ENCODE measurements at places on chromosomes 13 and 19. TPM values are rescaled to one million over a fixed set of nuclear protein-coding genes. Genes with fewer than 3 reads are reported as not detected.

DNA sequence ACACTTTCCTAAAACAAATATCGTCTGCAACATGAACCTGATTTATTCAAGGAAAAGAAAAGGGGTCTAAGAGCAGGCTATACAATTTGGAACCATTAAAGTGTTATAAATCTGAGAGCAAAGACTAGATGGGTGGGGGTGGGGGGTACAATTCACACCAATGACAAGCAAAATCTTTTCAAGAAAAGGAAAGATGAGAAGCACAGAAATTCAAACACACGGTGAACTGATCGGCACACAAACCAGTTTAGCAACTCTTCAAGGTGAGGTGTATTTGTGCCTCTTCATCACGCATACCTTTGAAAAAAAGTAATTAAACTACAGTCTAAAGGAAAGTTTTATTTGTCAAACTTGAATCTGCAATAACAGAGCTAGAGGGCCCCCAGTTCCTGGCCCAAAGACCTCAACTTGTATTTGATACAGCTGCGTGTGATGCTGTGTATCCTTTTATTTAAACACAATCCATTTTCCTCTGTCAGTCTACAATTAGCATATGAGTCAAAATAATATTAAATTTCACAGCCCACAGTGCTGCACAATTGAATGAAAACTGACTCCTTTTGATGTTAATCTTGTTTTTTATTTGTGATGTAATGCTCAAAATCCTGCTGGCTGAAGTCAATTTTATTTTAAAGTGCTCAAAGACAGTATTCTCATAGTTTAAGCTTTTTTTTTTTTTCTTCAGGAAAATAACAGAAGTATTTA, 14.2 kb downstream of the EFNB2 start:
- no peaks in the 10 kb centered on the region for H3K4me1 ChIP-seq
- DNase-seq, result no peak
- H3K27ac ChIP-seq, result no peak overlapping the region
- no peaks in the 10 kb centered on the region for H3K27me3 ChIP-seq
- no peaks in the 10 kb centered on the region for H3K36me3 ChIP-seq
- no peak overlapping the region for H3K4me3 ChIP-seq

DNA sequence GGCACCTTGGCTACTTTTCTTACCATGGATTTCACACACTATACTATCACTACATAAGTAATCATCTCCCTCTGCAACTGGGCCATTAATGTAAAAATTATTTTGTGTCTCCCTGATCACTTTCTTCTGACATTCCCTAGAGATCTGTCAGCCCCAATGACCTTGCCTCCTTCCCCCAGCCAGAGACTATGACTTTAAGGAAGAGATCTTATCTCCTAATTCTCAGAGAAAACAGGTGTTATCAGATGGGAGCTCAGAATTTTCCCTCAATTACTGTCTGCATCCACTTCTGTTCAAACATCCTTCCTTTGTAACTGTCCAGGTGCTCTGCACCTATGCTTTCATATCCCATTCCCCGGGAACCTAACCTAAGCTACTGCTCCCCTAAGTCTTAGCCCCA, 397.5 kb downstream of the DIAPH3 start:
- no peak overlapping the region for H3K27ac ChIP-seq
- H3K27me3 ChIP-seq, result no peaks in the 10 kb centered on the region
- no peak overlapping the region for H3K4me3 ChIP-seq
- H3K4me1 ChIP-seq, result no peaks in the 10 kb centered on the region
- no peak for DNase-seq

DNA sequence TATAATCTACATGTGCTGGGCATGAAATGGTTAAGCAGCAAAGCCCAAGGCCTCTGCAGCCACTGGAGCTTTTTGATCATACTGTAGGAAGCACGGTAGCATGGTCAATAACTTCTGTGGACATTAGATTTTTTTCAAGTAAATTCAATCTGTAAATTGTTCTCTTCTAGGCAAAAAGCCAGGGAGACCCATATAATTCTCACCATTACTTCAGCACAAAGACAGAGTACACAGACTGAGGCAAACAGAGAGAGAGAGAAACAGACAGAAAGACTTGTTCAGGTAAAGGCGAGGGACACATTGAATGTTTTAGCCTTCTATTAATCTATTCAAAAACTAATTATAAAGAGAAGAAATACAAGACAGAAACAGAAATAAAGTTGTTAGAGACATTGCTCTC, 349.4 kb downstream of the RFC3 start:
- H3K4me3 ChIP-seq, result no peak overlapping the region
- DNase-seq, result no peak
- no peak overlapping the region for H3K27ac ChIP-seq
- peaks cover 6% of the 10 kb centered on the region for H3K4me1 ChIP-seq

DNA sequence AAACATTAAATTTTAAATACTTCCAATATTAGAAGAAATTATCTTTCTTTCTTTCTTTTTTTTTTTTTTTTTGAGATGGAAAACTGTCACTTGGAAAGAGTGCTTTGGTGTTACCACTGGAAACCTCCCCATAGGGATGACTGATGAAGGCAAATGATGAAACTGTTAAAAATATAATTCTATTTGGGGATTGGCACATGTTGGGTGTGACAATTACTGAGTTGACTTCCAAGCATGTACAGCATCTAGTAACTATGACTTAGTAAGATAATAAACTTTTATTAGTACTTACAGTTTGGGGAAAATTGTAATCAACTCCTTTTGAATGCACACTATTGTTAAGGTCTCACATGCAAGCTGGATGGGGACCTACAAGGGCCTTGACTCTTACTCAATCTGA, 592.5 kb downstream of the KCTD12 start:
- H3K36me3 ChIP-seq, result no peaks in the 10 kb centered on the region
- no peak overlapping the region for H3K4me3 ChIP-seq
- no peak overlapping the region for H3K27ac ChIP-seq
- DNase-seq, result no peak

- no peak overlapping the region for H3K4me3 ChIP-seq
- no peaks in the 10 kb centered on the region for H3K4me1 ChIP-seq
- DNase-seq, result no peak
- no peak overlapping the region for H3K27ac ChIP-seq
- no peaks in the 10 kb centered on the region for H3K27me3 ChIP-seq
- no peaks in the 10 kb centered on the region for H3K36me3 ChIP-seq
Observed at GRCh38 chr19:7977723-7978040, 27.8 kb downstream of the ELAVL1 start.

GRCh38 chr19:13460045-13460444, 46.2 kb downstream of the CACNA1A start:
- H3K4me1 ChIP-seq, result no peaks in the 10 kb centered on the region
- no peaks in the 10 kb centered on the region for H3K27me3 ChIP-seq
- H3K27ac ChIP-seq, result no peak overlapping the region
- H3K4me3 ChIP-seq, result no peak overlapping the region
- H3K36me3 ChIP-seq, result no peaks in the 10 kb centered on the region

TUBA3C gene
- 308 TPM for total RNA-seq

GRCh38 chr13:73683746-73684145, 450.5 kb downstream of the KLF12 start:
- H3K4me1 ChIP-seq, result no peaks in the 10 kb centered on the region
- no peaks in the 10 kb centered on the region for H3K27me3 ChIP-seq
- DNase-seq, result no peak
- no peak overlapping the region for H3K27ac ChIP-seq

- peaks cover 4% of the 10 kb centered on the region for H3K4me1 ChIP-seq
- H3K36me3 ChIP-seq, result no peaks in the 10 kb centered on the region
- no peak for DNase-seq
- H3K4me3 ChIP-seq, result no peak overlapping the region
Observed at GRCh38 chr13:99124046-99124400, 76.6 kb upstream of the UBAC2 start.

- no peaks in the 10 kb centered on the region for H3K27me3 ChIP-seq
- no peaks in the 10 kb centered on the region for H3K36me3 ChIP-seq
- H3K4me3 ChIP-seq, result no peak overlapping the region
- no peak for DNase-seq
- H3K4me1 ChIP-seq, result no peaks in the 10 kb centered on the region
Observed at GRCh38 chr13:50979187-50979586, 69.6 kb downstream of the RNASEH2B start.

LACC1 gene
- 34.4 TPM for total RNA-seq

CD37 gene
- total RNA-seq, result 16.2 TPM

DNA sequence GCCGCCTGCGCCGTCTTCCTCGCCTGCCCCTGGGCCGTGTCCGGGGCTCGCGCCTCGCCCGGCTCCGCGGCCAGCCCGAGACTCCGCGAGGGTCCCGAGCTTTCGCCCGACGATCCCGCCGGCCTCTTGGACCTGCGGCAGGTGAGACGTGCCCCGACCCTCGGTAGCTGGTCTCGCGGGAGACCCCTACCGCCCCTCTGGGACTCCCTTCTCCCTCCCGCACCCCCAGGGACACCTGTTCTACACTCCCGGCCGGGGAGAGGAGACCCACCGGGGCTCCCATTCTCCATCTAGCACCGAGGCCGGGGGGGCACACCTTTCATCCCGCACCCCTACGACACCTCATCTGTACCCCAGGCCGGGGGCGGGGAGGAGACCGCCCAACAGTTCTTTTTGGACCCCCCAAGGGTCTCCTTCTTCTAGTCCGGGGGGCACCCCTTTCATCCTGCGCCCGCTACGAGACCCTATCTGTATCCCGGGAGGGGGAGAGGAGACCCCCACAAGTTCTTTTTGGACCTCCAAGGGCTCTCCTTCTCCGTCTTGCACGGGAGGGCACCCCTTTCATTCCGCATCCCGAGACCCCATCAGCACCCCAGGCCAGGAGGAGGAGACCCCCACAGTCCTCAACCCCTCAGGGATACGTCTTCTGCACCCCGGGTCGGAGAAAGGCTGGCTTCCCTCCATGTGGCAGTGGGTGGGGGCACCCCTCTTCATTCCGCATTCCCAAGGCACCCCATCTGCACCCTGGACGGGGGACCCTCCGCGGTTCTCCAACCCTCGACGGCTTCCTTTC, 533 bp downstream of the TNFSF9 start:
- no peak overlapping the region for H3K27ac ChIP-seq
- peak overlapping the region; percentile 32 for H3K4me3 ChIP-seq
- peaks cover 9% of the 10 kb centered on the region for H3K4me1 ChIP-seq
- no peaks in the 10 kb centered on the region for H3K36me3 ChIP-seq
- H3K27me3 ChIP-seq, result no peaks in the 10 kb centered on the region

- no peak overlapping the region for H3K27ac ChIP-seq
- no peak overlapping the region for H3K4me3 ChIP-seq
- no peaks in the 10 kb centered on the region for H3K27me3 ChIP-seq
- no peaks in the 10 kb centered on the region for H3K36me3 ChIP-seq
Observed at GRCh38 chr13:55615081-55615480, 1525.6 kb upstream of the PRR20A start.

TMEM255B gene
- total RNA-seq, result 6.9 TPM

DIRAS1 gene
- total RNA-seq, result 33.1 TPM

DNA sequence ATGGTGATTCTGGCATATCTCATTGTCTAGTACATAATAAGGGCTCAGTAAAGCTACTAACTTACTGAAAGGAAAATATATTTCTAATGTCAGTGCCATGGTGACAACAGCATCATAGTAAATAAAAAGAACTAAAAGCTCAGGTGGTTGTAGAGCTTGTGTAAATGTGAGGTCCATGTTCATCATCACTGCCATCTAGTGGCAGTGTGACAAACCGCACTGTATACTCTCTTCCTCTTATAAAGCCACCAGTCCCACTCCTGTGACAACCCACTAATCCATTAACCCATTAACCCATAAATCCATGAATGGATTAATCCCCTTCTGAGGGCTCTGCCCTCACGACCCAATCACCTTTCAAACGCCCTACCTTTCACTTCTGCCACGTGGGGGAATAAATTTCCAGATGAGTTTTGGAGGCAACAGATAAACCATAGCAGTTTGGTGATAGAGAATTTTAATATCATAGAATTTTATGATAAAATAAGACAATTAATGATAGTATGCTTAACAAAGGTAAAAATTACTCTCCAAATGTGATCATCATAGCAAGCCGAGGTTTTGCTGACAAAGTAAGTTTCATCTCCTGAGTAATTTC, 160.4 kb upstream of the SGCG start:
- H3K36me3 ChIP-seq, result no peaks in the 10 kb centered on the region
- H3K27ac ChIP-seq, result no peak overlapping the region
- DNase-seq, result peak; percentile 76

GRCh38 chr13:110616103-110617101, 1.1 kb downstream of the NAXD start:
- DNase-seq, result peak; percentile 67
- peaks cover 32% of the 10 kb centered on the region for H3K4me1 ChIP-seq
- no peaks in the 10 kb centered on the region for H3K27me3 ChIP-seq
- H3K36me3 ChIP-seq, result no peaks in the 10 kb centered on the region
- H3K27ac ChIP-seq, result peak overlapping the region; percentile 91

SLC10A2 gene
- not detected for total RNA-seq

DNA sequence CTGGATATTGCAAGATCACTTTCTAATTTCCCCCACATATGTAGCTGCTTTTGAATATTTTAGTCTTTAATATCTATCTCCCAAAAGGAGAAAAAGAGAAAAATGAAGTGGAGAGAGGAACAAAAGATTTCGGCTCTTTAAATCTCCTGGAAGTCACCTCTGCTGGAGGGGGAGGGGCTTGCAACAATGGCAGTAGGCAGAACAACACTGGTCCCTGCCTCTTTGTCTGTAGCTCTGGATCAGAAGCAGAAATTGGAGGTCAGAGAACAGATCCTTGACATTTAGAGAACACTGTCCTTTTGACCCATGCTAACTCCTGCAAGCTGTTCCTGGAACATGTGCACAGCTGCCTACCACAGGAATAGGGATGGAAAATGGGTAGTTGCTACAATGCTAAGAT, 86.7 kb upstream of the GPR12 start:
- H3K27ac ChIP-seq, result no peak overlapping the region
- H3K27me3 ChIP-seq, result no peaks in the 10 kb centered on the region
- H3K4me3 ChIP-seq, result no peak overlapping the region
- no peak for DNase-seq
- no peaks in the 10 kb centered on the region for H3K4me1 ChIP-seq

GRCh38 chr19:30430206-30430734, 58.1 kb downstream of the ZNF536 start:
- H3K27ac ChIP-seq, result no peak overlapping the region
- H3K36me3 ChIP-seq, result no peaks in the 10 kb centered on the region
- no peak for DNase-seq
- no peaks in the 10 kb centered on the region for H3K4me1 ChIP-seq
- no peak overlapping the region for H3K4me3 ChIP-seq
- no peaks in the 10 kb centered on the region for H3K27me3 ChIP-seq

- no peaks in the 10 kb centered on the region for H3K36me3 ChIP-seq
- H3K4me3 ChIP-seq, result no peak overlapping the region
Observed at GRCh38 chr19:7312816-7313215, 18.6 kb upstream of the INSR start.

- peak overlapping the region; percentile 44 for H3K4me3 ChIP-seq
- no peak for DNase-seq
- H3K4me1 ChIP-seq, result no peaks in the 10 kb centered on the region
- H3K27me3 ChIP-seq, result no peaks in the 10 kb centered on the region
- no peaks in the 10 kb centered on the region for H3K36me3 ChIP-seq
Observed at GRCh38 chr13:108270442-108270841, 924 bp downstream of the TNFSF13B start.

NLRP4 gene
- total RNA-seq, result 15.4 TPM

CRX gene
- 0.55 TPM for total RNA-seq

SRRM5 gene
- 8.4 TPM for total RNA-seq

DNA sequence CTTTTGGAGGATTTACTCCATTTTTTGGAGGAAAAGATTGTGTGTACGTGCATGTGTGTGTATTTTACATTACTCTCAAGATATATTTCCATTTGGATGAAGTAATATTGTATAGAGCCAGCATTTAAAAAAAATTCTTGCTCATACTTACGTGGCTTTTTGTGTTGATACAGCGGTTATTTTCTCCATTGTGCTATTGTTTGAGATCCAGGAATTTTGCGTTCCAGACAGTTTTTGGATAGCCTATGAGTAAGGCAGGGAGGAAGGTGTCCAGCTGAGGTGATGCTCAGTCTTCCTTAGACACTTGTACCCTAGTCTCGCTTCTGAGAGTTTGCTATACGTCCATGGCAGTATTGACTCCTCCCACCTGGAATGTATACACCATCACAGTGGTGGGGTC, 92.2 kb upstream of the ARHGEF7 start:
- no peak overlapping the region for H3K27ac ChIP-seq
- H3K27me3 ChIP-seq, result no peaks in the 10 kb centered on the region
- H3K36me3 ChIP-seq, result no peaks in the 10 kb centered on the region
- no peaks in the 10 kb centered on the region for H3K4me1 ChIP-seq

All from testis (tissue), 5 donors.